ENCODE measurements at places on chromosomes 16 and 17.

DNA sequence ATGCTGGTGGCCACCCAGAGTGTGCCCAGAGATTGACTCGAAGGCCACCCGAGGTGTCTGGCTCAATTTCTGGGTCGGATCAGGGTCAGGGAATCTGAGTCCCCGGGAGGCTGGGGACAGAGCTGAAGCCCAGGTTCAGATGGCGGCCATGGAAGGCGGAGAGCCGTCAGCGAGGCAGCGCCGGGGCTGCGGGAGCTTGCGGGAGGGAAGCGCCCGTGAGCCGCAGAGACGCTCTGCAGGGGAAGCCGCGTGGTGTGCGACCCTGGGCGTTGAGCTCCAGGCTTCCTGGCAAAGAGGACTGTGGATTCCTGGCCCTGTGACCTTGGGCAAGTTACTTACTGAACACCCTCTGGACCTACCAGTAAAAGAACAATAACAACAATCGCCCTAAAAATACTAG is 518 bp upstream of the SPATA22 start:
- no peak for DNase-seq

DNA sequence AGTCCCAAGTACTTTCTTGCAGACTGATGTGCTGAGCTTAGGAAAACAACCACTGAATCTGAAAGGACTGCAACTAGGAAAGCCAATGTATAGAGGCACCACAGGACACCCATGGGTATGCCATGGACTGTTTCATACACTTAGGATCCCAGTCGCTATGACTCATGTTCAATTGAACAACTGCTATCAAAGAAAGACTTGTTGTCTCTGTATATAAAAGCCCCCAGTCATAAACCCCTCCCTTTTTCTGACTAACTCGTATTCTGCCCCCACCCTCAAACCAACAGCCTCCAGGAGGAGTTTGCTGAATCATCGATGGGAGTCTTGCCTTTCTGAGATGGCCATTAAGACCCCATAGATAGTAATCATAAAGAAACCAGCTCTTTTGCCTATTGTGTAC is 205.4 kb downstream of the ANKFN1 start:
- no peak for DNase-seq

- DNase-seq, result no peak
Measured at GRCh38 chr17:30513346-30513745, 36.1 kb downstream of the GOSR1 start.

- no peak for DNase-seq
Measured at GRCh38 chr16:53626811-53627210, 76.8 kb downstream of the RPGRIP1L start.

- no peak for DNase-seq
Measured at GRCh38 chr17:4733073-4733531, 1.9 kb downstream of the MED11 start.

DNA sequence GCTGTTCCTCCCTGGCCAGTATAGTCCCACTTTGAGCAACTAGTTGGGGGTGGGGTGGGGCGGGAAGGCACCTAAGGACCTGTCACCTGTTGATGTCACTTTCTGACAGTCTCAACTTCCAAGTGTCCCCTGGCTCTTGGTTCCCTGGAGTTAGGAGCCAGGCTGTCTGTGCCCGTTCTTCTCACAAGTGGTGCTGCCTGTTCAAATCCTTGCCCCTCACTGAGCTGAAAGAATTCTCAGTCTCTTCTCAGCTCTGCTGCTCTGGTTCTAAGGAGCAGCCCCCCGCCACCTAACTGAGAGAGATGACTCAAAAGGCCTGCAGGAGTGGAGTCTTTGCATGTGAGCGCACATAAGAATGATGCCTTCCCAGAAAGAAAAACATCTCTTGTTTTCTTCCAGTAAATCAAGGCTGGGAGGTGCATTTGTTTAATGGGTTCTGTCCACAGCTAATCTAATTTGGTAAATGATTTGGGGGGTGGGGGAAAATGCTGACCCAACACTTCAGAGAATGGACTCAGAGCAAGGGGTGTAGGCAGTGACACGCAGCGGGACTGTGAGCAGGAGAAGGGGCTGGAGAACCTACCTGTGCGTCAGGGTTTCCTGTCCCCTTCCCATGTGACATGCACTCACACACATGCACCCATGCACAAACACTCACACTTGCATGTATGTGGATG is 78.2 kb upstream of the NLRP1 start:
- DNase-seq, result no peak

- DNase-seq, result no peak
Measured at GRCh38 chr16:84547546-84548061, 43.1 kb upstream of the MEAK7 start.

DNA sequence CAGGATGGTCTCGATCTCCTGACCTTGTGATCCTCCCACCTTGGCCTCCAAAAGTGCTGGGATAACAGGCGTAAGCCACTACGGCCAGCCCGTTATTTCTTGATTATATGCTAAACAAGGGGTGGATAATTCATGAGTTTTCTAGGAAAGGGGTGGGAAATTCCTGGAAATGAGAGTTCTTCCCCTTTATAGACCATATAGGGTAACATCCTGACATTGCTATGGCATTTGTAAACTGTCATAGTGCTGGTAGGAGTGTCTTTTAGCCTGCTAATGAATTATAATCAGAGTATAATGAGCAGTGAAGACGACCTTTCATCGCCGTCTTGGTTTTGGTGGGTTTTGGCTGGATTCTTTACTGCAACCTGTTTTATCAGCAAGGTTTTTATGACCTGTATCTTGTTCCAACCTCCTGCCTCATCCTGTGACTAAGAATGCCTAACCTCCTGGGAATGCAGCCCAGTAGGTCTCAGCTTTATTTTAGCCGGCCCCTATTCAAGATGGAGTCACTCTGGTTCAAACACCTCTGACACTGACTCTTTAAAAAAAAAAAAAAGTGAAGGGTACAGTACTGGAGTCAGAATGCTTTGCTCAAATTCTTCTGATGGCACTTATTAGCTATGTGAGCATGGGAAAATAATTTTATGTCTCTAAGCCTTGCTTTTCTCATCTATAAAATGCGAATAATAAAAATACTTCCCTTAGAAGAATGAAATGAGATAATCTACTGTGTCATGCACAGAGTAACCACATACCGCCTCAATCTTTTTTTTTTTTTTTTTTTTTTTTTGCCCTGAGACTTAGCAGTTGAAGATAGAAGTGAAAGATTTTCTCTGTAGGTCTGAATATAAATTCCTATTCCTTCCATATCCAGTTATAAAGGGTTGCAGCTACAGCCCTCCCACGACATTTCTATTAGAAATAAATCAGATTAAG is 5.1 kb upstream of the CALCOCO2 start:
- DNase-seq, result no peak

- no peak for DNase-seq
Measured at GRCh38 chr17:45409659-45410076, 23.0 kb downstream of the ARHGAP27 start.

- DNase-seq, result no peak
Measured at GRCh38 chr17:81402530-81402941, 7.3 kb downstream of the BAHCC1 start.

DNA sequence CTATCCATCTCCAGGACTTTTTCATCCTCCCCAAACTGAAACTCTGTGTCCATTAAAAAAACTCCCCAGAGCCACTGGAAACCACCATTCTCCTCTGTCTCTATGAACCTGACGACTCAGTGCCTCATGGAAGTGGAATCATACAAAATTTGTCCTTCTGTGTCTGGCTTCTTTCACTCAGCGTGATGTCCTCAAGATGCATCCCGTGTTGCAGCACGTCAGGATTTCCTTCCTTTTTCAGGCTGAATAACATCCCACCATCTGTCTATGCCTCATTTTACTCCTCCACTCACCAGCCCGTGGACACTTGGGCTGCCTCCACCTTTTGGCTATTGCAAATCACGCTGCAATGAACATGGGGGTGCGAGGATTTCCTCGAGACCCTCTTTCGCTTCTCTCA is 12.6 kb upstream of the ALDH3A1 start:
- no peak for DNase-seq

DNA sequence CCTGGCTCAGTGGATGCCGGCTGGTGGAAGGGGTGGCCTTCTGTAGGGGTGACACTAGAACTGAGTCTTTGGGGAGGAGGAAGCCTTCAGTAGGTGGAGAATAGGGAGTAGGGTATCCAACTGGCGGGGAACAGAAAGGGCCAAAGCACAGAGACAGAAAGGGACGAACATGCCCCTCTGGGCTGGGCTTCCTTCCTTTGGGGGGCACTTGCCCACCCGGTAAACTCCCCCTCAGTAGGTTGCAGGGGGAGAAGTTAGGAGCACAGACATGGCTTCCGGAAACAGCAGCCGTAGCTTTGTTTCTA is 774 bp downstream of the ENGASE start:
- no peak for DNase-seq

- no peak for DNase-seq
Measured at GRCh38 chr17:38981636-38982035, 14.4 kb upstream of the FBXO47 start.

GRCh38 chr16:6081320-6081976 is 983.9 kb upstream of the EEF2KMT start:
- DNase-seq, result peak; percentile 2

All from SK-N-MC (cell line).